ENCODE measurements at places on chromosomes 12 and 14.
A peak's percentile ranks its signal among the peaks of the same experiment; 100 is the strongest.

DNA sequence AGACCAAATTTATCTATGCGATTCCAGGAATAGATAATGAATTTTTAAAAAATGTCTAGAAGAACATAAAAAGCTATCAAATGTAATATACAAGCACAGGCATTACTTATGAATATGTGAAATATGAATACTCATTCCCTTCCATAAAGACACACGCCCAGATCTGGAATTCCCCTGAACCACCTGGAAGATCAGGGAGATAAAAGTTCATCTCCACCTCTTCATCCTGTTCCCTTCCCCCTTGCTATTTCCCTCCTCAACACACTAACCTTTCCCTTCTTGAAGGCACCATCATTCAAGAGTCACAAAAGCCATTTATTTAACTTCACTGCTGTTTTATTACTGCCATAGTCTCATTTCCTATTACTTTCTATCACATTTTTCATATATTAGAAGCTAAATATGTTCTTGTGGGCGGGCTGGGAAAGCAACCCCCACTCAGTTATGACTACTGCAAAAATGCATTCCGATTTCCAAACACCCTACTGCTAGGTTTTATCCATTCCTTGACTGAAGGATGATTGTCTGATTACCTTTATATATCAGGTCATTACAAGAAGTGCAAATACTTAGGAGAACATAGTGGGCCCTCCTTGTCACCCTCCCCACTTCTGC lies 16.1 kb downstream of the FGD6 start:
- no peak for DNase-seq

DNA sequence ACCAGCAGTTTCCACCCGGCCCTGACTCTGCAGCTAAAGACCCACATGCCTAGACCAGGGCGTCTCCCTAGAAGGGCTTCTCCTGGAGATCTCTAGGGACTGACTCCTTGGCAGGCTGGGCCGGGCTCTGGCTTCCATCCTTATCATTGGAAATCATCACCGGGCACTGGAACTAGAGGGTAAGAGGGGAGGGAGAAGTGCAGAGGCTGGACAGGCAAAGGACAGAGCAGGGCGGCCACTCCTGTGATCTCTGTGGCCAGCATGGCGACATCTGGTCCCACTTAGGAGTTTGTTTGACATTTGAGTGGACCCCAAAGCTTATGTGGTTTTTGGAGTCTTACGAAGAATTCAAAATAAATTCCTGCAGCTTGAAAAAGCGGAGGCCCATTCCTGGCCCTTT lies 7.1 kb downstream of the LTBP2 start:
- DNase-seq: no peak

DNA sequence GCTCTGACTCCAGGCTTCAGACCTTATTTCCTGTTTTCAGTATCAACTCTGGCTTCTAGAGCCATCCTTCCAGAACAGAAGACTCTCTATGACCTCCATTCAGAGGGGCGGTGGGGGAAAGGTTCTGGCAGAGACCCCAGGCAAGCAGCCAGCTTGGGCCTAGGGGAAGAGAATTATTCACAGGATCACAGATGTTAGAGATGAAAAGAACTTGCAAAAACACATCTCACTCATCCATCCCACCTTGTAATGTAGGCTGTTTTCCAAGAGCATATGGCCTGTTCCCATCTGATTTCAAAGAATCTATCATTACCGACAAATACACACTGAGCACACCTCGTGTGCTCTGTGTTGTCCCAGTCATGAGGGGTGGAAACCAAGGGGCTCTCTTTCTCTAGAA lies 131.9 kb downstream of the GRIN2B start:
- DNase-seq: no peak

GRCh38 chr12:103561174-103561573 lies 25.9 kb upstream of the STAB2 start:
- DNase-seq: no peak

DNA sequence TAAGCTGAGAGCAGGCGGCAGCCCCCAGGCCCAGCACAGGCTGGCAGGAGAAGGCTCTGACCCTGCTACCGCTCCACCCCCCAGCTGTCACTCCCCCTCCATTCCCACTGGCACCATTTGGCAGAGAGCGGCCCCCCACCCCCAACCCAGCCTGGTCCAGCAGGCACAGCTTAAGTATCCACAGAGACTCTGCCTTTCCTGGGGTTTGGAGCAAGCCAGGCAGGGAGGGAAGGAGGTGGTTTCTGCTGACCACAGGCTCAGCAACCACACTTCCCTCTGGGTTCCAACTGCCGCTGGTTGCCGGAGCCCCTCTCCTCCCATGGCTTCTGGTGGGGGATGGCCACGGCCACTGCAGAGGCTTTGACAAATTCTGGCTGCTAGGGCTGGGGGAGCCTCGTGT lies 30.5 kb upstream of the CCND2 start:
- no peak for DNase-seq

DNA sequence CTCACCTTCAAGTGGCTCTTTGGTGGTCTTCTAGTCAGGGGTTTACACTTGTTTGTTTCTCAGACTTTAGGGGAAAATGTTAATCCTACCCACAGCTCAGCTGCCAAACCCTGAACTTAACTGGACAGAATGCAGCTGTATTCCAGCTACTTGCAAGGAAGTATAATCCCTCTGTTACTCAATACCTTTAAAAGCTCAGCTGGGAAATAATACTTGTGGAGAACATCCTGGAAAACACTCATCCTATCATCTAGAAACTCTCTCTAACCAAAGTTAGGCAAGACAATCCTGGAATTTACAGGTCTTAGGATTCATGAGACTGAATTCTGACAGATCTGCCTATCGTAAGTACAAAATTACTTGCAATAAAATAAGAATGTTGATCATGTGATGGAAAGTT lies 404.1 kb downstream of the ADAMTS20 start:
- no peak for DNase-seq

DNA sequence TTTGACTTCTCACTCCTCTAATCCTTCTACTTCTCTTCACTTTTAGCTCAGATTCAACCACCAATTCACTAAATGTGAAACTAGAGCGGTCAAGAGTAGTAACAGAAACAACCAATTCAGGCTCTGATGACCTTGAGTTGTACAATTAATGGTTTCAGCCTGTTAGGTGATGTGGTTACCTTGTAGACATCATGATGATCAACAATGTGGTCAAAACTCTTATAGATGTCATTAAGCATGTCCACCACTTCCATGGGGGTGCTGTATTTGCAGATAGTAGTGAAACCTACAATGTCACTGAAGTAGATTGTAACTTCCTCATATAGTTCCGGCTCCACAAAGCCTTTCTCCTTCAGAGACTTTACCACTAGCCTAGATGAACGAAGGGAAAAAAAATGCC lies 54.1 kb upstream of the PLBD1 start:
- DNase-seq: no peak

DNA sequence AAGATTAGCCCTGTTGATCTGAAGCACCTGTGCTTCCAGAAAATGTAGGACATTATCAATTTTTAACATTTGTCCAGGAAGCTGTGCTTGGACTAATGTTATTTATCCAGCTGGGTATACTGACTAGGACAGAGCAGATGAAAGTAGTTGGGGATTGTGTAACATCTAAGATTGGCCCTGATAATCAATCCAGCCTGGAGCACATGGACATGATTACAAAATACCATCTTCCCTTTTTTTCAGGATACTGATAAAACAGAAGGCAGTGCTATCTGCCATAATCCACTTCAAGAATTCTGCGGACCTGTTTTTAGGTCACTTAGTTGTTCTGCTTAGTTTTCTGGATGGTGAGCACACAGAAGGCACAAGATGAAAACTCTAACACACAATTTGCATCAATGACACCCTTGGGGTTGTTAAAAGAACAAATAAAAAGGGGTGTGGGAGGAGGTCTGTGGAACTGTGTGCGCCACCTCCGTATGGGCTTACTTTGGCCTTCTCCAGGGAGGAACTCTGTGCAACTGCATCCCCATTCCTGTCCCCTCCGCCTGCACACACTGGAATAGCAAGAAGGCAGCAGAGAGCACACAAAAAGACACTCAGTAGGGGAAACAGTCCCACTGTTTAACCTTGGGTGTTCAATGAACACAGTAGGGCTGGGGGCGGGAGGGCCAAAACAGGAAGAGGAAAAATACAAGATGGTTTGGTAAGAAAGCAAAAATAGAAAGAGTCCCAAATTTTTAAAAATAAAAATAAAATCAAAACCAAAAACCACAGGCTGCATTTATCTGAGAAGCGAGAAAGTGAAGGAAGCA lies 31.1 kb upstream of the DUSP6 start:
- no peak for DNase-seq

GRCh38 chr14:36221112-36221511 lies 44.6 kb upstream of the PTCSC3 start:
- no peak for DNase-seq

- DNase-seq: no peak
Measured at GRCh38 chr12:10466311-10466710, 13.1 kb upstream of the KLRC1 start.

DNA sequence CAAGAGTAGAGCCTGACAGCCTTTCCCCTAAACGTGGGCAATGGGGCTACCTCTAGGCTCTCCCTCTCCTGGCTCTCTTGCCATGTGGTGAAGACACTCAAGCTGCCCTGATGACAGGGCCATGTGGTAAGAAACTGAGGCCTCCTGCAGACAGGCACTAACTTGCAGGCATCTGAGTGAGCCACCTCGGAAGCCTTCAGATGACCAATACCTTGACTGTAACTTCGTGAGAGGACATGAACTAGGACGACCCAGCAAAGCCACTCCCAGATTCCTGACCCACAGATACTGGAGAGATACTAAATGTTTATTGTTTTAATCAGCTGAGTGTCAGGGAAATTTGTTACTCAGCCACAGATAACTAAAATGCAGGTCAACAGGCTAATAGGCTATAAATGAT lies 96.4 kb downstream of the EFCAB11 start:
- DNase-seq: no peak

DNA sequence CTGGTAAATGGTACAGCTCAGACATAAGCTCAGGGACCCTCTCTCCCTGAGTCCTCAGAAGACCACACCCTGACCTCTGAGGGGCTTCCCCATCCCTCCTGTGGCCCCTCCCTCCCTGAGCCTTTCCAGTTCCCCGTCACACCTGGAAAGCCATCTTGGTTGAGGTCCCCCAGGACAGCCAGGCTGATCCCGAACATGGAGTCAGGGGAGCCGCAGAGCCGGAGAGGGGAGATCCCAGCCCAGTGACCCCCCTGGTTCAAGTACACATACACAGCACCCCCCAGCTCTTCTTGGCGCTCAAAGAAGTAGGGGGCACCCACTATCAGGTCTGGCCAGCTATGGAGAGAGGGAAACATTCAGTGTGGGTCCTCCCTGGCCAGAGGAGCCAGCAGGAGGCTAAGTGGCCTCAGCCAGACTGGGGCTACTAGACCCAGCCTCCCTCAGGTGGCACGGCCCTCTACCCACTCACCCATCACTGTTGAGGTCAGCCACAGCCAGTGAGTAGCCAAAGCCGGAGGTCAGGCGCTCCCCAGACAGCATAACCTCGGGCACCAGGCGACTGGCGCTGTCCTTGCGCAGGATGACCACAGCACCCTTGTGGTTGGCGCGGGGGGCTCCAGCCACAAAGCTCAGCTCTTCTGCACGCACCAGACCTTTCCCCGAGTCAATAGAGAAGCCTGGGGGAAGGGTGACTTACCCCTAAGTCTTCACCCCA lies 9.3 kb downstream of the ITGA7 start:
- DNase-seq: no peak

- DNase-seq: no peak
Measured at GRCh38 chr12:23803540-23803939, 145.9 kb downstream of the SOX5 start.

- no peak for DNase-seq
Measured at GRCh38 chr12:64450057-64450640, 1.8 kb upstream of the TBK1 start.

DNA sequence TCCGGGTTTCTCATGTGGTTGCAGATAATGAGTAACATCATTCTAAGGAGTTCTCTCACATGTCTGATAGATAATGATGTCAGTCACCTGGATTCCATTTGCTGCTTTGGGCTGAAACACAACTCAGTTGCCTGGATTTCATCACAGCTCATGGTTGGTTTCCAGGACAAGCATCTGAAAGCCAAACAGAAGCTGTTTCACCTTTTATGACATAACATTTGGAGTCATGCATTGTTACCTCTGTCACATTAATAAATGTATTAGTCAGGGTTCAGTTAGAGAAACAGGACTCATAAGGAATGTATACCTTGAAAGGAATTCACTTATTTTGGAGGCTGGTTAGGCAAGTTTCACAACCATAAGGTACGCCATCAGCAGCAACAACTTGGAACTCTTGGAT lies 251.9 kb upstream of the ATXN7L3B start:
- DNase-seq: no peak

DNA sequence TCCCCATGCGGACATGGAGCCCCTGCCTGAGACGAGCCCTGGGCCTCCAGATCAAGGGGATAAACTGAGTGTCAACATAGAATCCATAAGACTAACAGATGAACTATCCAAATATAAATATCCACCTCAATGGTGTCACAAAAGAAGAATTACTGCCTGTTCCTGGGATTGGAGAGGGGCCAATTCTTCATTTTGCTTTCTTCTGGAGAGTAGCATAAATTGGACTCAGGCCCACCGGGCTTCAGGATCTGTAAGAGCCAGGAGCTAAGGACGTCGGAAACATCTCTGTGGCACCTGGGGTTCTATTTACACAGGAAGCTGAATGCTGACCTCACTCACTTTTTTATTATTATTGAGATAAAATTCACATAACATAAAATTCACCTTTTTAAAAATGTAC lies 408.2 kb upstream of the CCDC196 start:
- no peak for DNase-seq

GRCh38 chr14:101789222-101789621 lies 27.7 kb downstream of the PPP2R5C start:
- DNase-seq: no peak

- peak; percentile 75 for DNase-seq
Measured at GRCh38 chr12:55724226-55724939, 4.2 kb downstream of the RDH5 start.

- DNase-seq: no peak
Measured at GRCh38 chr12:92471551-92471950, 231.2 kb upstream of the PLEKHG7 start.

GRCh38 chr14:90760591-90761316 lies 55.5 kb downstream of the TTC7B start:
- peak; percentile 8 for DNase-seq

DNA sequence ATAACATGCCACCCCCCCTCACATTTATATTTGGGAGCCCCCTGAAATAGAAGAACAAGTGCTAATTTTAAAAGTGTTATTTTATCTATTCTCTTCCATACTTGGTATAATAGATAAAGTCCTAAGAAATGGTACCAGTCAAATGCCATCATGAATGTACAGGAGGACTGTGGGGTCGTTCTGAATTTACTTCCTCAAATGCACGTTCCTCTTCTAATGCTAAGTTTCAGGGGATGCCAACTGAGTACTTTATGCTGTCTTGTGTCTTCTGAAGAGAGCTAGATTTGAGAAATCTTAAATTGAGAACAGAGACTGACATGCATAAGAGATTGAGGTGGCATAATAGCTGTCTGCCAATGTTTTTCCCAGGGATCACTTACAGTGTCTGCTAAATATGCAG lies 59.0 kb downstream of the CFAP54 start:
- no peak for DNase-seq
